HTR-8/SVneo (cell line): ENCODE measurements at places on chromosomes 6 and 20.

DNA sequence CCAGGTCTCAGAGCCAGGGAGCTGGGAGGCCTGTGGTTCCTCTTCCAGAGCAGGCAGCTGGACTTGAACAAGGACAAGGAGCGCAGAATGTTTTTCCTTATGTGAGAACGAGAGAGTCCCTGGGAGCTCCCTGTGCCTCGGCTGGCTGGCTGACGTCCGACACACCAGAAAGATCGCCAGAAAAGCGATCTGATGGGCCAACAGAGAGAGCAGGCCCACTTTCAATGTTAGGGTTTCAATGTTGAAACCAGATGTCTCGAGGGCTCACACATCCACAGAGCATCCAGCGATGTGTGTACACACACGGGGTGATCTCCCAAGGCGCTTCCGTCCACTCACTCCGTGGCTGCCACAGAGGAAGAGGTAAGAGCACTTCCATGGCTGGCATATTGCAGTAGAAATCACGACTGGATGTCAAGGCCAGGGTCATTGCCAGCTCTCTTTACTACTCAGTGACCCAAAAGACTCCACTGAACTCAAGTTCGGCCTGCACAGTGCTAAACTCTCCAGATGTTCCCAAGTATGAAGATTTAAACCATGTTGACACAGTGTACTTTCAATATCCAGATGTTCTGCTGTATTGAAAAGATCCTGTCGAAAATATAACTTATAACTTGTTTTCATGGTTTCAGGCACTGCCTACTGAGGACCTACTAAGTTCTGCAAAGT, 70.8 kb upstream of the FOXC1 start:
- DNase-seq, result no peak

GRCh38 chr6:84809455-84809854, 45.1 kb upstream of the TBX18 start:
- DNase-seq, result no peak

- peak; percentile 10 for DNase-seq
Measured at GRCh38 chr6:45959534-45960145, 56.0 kb downstream of the CLIC5 start.

DNA sequence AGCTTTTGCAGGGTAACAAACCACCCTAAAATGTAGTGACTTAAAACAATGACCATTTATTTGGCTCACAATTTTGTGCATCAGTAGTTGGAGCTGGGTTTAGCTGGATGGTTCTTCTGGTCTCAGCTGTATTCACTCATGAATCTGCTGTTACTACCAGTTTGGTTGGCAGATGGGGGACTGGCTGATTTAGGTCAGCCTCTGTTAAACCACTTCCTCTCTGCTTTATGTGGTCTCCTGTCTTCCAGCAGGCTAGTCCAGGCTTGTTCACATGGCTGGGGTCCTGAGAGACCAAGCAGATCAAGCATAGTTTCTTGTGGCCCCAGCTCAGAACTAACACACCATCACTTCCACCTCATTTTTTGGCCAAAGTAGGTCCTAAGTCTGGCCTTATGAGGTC, 67.2 kb upstream of the LAMP5 start:
- no peak for DNase-seq

GRCh38 chr20:40639676-40640355, 49.2 kb downstream of the MAFB start:
- DNase-seq, result no peak

DNA sequence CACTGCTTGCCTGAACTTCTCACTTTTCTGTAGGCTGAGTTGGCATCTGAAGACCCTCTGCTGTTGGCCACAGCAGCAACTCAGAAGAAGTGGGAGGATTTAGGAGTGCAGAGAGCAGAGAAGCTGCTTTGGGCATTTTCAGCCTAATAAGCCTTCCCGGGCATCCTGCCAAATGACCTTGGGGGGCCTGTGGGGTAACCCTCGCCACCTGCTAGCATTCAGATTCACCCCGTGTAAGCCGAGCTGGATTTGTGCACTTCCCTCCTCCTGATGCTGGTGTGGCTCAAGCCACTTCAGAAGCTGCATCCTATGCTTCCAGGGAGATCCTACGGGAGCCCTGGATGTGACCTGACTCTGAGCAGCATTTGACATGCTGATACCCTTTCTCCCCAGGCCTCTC, 114.8 kb downstream of the LRFN2 start:
- DNase-seq, result no peak
